ENCODE measurements at places on chromosomes 12 and 14.

GRCh38 chr12:112597986-112598385, 179.2 kb downstream of the PTPN11 start:
- no peak for DNase-seq

- DNase-seq: no peak
Observed at GRCh38 chr12:106711316-106711715, 63.2 kb upstream of the RIC8B start.

DNA sequence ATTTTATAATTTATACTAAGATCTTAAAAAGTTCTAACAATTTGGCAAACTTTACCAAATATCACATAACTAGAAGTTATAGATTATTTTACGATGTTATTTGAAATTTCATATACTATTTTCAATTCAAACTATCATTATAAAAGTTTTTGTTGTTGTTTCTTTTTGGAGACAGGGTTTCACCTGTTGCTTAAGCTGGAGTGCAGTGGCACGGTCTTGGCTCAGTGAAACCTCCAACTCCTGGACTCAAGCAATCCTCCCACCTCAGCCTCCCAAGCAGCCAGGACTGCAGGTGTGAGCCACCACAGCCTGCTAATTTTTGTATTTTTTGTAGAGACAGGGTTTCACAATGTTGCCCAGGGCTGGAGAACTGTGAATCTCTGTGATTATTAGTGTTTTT, 87.8 kb downstream of the SPPL3 start:
- no peak for DNase-seq

GRCh38 chr12:20950248-20950647, 139.7 kb downstream of the SLCO1B3 start:
- no peak for DNase-seq

DNA sequence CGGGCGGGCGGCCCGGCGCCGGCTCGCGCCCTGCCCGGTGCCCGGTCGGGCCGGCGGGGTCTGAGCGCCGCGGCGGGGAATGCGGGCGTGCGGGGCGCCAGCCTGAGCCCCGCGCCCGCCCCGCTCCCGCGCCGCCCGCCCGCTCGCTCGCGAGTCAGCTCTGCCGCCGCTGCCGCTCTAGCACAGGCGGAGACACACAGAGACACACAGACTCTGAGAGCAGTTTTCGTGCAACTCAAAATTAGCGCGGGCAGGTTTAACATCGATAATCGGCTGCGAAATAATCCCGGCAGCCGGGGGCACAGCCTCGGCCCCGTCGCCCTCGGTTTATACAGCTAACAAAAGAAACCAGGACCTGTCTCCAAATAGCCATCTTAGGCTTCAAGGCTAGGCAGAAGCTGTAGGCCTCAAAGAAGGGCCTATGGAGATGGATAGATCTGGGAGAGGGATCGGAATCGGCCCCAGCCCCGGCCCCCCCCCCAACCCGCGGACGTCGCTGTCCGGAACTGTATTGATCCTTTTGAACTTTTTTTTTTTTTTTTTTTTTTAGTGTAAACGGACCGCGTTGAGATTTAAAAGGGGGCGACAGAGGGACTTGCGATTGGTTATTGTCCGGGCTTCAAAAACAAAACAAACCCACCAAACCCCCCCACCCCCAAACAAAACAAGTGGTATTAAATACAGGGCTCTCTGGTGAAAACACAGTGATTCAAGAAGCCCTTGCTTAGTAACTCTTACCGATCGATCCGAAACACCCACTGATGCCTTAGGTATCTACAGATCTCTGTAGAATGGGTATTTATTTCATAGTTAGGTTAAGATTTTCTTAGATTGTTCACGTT, 1.1 kb downstream of the ARID2 start:
- peak; percentile 38 for DNase-seq

GRCh38 chr12:126784328-126784921, 1482.5 kb upstream of the TMEM132C start:
- DNase-seq: peak; percentile 17

GRCh38 chr14:25933731-25934130, 664.1 kb downstream of the NOVA1 start:
- DNase-seq: no peak

GRCh38 chr14:23015618-23016017, 5.7 kb upstream of the C14orf93 start:
- DNase-seq: no peak

- peak; percentile 87 for DNase-seq
Observed at GRCh38 chr12:111685811-111686573, at the start of the genes ACAD10 and BRAP. Gene ACAD10, plus strand, starts transcription at chr12:111686053. Its CDS starts 6,657 bp downstream, at chr12:111692710. Gene BRAP, minus strand, starts transcription at chr12:111685956. Its CDS starts 164 bp downstream, at chr12:111685792.

DNA sequence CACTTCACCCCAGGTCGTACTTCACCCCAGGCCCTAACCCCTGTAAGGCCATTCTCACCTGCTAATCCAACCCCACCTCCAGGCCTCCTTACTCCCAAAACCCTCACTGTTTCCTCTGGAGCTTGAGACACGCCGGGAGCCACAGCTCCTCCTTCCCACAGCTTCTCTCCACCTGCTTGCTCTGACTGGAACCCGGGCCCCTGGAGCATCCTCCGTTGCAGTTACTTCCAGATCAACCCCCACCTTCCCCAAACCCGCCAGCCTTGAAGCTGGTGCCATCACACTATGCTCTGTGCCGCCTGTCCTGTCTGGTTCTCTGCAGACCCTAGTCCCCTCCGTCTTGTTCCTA, 34.6 kb upstream of the PPP2R5C start:
- DNase-seq: no peak

- DNase-seq: no peak
Observed at GRCh38 chr12:50313256-50313931, 30.1 kb upstream of the LIMA1 start.

DNA sequence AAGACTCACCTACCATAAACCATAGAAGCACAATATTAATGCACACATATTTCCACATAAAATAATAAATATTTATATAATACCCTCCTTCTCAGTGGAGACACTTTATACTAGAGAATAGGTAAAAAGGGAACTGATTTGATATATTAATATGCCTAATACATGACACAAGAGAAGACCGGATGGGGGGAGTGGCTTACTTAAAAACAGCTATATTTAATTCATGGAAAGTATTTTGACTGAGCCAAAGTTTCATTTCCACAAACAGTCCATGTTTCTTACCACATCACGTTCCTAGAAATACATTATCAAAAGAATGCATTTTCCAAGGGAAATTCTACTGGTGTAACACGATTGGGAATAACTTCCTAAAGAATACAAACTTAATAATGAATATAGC, 63.4 kb downstream of the ITPR2 start:
- DNase-seq: no peak

- DNase-seq: no peak
Observed at GRCh38 chr14:33871394-33871793, 79.5 kb downstream of the EGLN3 start.

- DNase-seq: peak; percentile 62
Observed at GRCh38 chr12:53180931-53181645, 363 bp upstream of the CSAD start.

DNA sequence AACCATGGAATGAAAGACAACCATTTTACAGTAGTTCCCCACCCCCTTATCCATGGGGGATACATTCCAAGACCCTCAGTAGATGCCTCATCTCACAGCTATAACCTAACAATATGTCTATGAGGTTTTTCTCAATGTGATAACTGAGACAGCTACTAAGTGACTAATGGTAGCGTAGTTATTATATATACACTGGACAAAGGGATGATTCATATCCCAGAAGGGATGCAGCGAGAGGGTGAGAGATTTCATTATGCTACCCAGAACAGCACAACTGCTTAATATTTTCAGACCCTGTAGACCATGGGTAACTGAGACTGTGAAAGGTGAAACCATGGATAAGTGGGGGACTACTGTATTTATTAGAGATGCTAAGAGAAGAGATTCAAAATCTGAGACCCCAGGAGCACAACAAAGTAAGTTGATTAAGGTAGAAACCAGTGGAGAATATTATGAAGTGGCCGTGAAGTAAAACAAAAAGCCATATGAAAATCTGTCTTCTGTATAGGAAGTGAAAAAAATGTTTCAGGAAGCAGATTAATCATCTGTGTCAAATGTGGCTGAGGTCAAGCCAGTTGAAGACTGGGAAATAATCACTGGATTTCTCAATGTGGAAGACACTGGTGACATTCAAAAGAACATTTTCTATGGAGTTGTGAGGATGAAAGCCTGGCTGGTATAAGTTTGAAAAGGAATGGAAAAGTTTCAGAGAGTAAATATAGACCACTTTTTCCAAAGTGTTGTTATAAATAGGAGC, 77.2 kb downstream of the RPL10L start:
- DNase-seq: no peak

Measured in stimulated activated CD4-positive, alpha-beta T cell treated with anti-CD3 and anti-CD28 coated beads, Interleukin-12 subunit alpha, Interleukin-12 subunit beta, amount 100 ng/mL, for 48 hours (primary cell).